ENCODE measurements at places on chromosomes 7 and 10.

GRCh38 chr7:47550788-47551470, 31.0 kb downstream of the TNS3 start:
- no peak for DNase-seq

GRCh38 chr10:70804421-70804808, 11.3 kb upstream of the SGPL1 start:
- DNase-seq: no peak

DNA sequence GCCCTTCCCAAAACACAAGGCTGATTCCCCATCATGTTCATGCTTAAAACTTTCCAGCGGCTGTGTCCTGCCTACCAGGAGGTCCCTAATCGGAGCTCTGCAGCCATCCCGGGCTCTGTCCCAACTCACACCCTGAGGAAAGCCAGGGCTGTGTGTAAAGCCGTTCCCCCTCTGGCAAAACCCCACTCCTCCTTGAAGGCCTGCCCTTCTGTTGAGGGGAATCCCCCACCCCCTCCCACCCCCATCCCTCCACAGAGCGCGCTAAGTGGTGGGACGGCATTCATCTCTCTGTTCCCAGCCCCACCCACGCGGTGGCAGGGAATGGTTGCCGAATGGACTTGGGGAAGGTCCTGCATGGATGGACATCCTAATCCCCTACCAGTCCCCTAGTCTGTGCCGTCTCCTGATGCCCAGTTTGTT, 667 bp upstream of the TMEM120A start:
- no peak for DNase-seq

DNA sequence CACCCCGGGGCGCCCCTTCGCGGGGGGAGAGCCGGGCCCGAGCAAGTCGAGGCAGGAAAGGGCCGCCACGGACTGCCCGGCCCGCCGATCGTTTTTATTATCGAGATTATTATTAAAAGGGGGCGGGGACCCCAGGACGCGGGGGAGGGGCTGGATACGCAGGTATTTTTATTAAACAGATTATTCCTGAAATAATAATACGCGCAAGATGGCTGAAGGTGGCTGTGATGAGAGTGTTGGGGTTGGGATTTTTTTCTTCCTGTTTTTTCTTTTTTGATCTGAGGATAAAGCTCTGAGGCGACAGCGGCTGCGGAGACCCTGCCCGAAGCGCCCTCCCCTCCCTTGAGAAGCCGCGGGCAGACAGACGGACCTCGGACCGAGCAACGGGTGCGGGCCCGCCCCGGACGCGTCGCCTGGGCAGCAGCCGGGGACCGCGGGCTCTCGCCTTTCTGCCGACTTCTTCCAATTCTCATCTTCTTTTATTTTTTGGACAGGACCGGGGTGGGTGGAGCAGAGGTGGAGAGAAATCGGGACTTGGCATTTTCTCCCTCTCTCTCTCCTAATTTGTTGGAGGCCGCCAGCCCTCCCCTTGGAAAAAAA, 1.4 kb upstream of the TRIM8 start:
- DNase-seq: no peak

- DNase-seq: peak; percentile 10
Measured at GRCh38 chr7:33596686-33597085, 308.7 kb upstream of the BMPER start.

DNA sequence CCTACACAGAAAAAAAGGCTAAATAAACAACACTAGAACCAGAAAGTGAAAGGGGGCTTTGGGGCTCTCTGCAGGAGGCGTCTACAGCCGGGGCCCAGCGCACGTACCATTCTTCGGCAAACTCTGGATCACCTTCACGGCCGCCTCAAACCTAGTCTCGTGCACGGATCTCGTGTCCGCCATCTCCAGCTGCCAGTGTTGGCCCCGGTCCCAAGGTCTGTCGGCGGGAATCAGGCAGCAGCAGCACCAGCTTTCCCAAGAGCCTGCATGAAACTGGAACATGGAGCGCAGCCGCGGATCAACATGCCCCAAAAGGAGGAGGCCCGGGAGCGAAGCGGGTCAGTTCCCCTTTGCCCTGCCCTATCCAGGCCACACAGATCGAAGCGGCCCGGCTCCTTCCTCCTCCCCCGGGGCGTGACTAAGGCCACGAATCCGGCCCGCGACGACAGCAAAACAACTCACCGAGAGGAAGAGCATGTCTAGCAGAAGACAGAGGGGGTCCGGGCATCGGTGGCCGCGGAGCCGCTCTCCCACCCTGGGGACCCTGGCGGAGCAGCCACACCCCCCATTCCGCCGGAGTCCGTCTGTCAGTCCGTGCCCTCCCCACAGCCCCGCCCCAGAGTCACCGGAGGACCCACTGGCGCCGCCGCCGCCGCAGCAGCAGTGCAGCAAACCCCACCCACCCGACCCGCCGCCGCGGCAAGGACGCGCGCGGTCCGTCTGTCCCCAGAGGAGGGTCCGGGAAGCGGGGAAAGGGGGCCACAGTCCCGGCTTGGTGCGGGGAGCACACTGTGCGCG, at the start of gene ACBD5:
Gene ACBD5, minus strand, starts transcription at position 586 of the 798 bp plus-strand sequence. Its CDS starts 109 bp downstream, at position 477.
- peak; percentile 74 for DNase-seq

- peak; percentile 37 for DNase-seq
Measured at GRCh38 chr7:106862317-106863089, 2.6 kb upstream of the PIK3CG start.

GRCh38 chr7:39882148-39882784, 67.8 kb upstream of the CDK13 start:
- DNase-seq: no peak

DNA sequence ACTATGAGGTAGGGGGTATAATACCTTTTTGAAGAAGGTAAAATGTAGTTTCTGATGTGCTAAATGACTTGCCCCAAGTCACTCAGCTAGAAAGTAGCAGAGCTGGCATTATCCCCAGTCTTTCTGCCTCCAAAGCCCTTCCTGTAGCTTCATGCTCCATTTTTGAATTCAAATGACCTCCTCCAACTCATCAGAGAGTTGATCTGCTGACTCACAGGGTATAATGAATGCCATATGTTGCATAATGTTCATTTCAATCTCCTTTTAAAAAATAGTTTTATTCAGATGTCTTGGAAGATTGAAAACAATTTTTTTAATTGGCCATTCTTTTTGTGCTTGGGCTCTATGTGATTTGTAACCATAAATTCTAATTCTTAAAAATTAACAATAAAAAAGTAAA, 272.8 kb upstream of the IMMP2L start:
- peak; percentile 83 for DNase-seq

DNA sequence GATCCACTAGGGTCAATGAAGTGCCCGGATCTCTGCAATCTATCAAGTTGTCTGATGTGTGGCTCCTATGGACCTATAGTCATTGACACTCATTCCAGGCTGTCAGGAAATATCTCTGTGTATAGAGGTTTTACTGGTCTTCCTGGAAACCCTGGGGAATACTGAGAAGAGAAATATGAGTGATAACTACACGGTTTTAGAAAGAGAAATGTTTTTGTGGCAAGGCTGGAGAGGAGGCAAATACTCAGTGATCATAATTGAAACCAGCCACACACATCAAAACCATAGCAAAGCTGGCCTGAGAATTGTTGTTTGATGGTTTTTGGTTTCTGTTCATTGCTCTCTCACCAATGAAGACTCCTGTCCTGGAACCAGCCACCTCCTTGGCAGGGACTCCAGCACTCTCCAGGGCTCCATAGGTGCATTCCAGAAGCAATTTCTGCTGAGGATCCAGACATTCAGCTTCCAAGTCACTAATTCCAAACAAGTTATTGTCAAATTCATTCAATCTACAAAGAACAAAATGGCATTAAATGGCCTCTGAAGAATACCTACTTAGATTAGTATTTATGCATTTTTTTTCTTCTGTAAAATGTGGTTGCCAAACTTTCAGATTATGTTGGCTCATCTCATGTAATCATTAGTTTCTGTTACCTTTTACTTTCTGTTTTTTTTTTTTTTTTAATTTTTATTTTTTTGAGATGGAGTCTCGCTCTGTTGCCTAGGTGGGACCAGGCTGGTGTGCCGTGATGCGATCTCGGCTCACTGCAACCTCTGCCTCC, 108.6 kb upstream of the ABI1 start:
- DNase-seq: no peak

DNA sequence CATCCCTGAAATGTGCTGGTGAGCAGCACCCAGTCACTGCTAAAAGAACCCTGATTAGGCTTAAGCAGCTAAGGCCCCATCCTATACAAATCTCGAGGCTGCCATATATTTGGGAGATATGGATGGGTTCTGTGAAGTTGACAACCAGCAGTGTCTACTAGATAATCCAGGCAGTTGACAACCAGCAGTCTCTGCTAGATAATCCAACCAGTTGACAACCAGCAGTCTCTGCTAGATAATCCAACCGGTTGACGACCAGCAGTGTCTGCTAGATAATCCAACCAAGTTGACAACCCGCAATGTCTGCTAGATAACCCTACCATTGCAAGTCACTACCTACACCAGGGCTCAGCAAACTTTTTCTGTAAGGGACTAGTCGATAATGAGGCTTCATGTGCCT, 58.3 kb upstream of the KDM7A start:
- no peak for DNase-seq
